HepG2 (cell line): ENCODE measurements at places on chromosomes 3 and 15. TPM values are rescaled to one million over a fixed set of nuclear protein-coding genes. Genes with fewer than 3 reads are reported as not detected.

GRCh38 chr3:155015776-155016436 is 64.2 kb upstream of the MME start:
- DNase-seq: no peak

- DNase-seq: no peak
Observed at GRCh38 chr3:69141313-69141712, 18.9 kb upstream of the LMOD3 start.

DNA sequence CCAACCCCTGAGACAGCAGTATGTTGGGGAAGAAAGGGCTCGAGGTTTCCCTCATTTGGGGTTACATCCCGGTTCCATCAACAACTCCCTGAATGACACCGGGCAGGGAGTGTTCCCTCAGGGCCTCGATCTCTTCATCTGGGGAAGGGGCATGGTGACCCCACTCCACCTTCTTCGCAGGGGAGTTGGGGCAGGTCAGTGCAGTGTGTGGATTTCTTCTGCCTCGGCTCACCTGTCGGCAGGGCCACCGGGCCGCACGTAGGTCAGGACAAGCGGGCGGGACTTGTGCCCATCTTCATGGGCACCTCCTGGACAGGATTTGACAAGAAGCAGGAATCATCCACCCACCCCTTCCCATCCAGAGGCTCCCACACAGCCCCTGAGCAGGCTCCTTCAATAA is 17.4 kb downstream of the GRIP2 start:
- DNase-seq: no peak

- DNase-seq: no peak
Observed at GRCh38 chr15:62412686-62413085, 247.6 kb upstream of the C2CD4B start.

Gene CD276
- 24.6 and 28.0 TPM in 2 replicates for polyA plus RNA-seq

Gene CLDN16
- polyA plus RNA-seq: 0.04 and 0.13 TPM in 2 replicates
